Memory B cell (primary cell): ENCODE measurements at places on chromosomes 16 and 17.

DNA sequence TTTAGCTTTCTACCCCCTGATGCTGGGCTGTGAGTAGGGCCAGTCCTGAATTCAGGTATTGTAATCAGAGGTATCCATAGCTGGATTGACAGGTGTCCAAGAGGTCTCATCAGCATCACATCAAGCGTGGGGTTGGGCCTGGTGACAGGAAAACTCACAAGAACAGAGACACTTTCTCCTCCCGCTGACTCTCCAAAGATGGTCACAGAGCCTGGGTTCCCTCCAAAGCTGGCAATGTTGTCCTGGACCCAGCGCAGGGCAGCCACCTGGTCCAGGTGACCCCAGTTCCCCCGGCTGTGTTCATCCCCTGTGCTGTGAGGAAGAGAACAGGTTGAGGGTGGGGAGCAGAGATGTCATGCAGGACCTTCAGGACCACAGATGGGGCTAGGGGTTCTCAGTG, 11.7 kb downstream of the CES1 start:
- DNase-seq, result no peak

GRCh38 chr17:40582328-40582901, 17.1 kb upstream of the CCR7 start:
- DNase-seq, result peak; percentile 41

- no peak for DNase-seq
Measured at GRCh38 chr16:84791088-84791487, 28.7 kb upstream of the CRISPLD2 start.

DNA sequence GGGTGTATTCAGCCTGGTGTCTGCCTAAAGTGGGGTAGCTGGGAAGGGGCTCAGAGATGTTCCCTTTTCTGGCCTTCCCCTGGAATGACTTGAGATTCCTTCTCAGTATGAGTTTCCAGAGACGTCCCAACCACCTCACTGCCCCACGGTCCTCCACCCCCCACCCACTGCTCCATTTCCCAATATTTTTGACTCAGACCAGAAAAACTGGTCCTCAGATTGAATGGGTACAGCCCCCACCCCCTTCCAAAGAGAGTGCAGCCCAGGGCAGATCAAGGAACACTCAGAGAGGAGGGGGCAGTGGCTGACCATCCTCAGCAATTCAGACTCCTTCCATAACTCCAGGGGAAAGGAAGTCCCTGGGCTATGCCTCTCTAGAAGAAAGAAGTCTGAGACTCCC, 3.2 kb downstream of the ACLY start:
- no peak for DNase-seq

GRCh38 chr17:73470316-73470826, 158.6 kb upstream of the CDC42EP4 start:
- no peak for DNase-seq

- DNase-seq, result no peak
Measured at GRCh38 chr16:85601272-85601639, 11.9 kb upstream of the GSE1 start.

DNA sequence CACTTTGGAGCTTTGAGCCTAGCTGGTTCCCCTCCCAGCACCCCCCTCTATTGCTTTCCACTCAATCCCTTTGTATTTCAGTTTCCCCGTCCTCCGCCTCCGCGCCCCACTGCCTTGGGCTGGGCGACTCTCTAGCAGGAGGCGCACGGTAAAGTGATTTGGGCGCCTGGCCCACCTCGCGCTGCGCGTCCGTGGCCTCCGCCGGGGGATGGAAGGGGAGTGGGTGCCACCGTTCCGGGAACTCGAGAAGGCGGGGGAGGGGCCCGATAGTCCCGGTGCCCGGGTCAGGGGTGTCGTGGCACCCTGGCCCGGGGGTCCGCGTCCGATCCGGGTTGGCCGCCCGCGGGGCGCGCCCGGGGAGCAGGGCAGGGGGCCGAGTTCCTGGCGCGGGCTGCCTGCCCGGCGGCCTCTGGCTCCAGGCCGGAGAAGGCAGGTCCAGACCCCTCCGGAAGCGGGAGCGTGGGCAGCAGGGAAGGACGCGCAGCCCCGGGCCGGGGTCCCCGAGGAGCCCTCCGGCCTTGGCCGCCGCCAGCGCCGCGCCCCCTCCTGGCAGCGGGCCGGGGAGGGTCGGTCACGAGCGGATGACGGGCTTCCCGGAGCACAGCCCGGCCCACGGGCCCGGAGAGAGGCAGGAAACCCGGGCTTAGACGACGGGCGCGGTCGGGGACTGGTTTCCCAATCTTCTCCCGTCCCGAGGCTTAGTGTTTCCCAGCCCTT, 15.8 kb downstream of the MEOX1 start:
- no peak for DNase-seq

GRCh38 chr17:36463916-36464764, 22.3 kb upstream of the ZNHIT3 start:
- DNase-seq, result no peak

- DNase-seq, result no peak
Measured at GRCh38 chr17:4362141-4362540, 4.3 kb downstream of the UBE2G1 start.

GRCh38 chr17:36740157-36740556, 138.8 kb downstream of the MRM1 start:
- DNase-seq, result no peak

DNA sequence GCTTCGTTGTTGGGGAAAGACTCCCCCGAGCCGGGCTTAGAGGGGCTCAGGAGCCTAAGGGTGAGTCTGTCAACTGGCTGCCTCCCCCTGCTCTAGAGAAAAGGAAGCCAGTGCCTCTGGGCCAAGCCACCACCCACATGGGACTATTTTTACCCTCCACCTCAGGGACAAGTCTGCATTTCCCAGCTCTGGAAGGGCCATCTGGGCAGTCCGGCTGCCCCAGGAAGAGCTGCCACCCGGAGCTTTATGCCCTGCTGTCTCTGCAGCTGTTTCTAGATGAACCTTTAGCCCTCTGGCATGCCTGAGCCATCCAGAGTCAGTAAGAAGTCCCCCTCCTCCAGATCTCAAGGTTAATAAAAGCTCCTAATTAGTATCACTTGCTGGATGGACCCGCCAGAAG, 5.3 kb upstream of the RPRML start:
- DNase-seq, result no peak

DNA sequence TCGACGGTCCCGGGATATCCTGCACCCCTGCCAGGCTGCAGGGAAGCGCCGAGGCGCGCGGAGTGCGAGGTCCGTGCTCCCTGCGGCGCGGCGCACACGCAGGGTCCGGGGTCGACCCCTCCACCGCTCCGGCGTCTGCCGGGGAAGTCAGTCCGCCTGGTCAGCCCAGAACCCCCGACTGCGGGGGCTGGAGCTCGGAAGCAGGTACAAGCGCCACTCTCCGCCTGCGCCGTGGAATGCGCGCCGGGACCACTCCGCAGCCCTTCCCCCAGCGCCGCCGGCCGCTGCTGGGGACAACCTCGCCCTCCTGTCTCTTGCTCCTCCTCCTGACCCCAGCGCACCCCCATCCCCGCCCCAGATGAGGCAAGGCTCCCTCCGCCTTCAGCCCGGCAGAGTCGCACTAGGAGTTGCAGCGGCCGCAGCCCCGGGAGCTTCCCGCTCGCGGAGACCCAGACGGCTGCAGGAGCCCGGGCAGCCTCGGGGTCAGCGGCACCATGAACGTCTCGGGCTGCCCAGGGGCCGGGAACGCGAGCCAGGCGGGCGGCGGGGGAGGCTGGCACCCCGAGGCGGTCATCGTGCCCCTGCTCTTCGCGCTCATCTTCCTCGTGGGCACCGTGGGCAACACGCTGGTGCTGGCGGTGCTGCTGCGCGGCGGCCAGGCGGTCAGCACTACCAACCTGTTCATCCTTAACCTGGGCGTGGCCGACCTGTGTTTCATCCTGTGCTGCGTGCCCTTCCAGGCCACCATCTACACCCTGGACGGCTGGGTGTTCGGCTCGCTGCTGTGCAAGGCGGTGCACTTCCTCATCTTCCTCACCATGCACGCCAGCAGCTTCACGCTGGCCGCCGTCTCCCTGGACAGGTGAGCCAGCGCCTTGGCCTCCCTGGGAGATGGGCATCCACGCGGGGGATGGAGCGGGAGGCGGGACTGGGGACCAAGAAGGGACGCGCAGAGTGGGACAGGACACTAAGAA, at the start of gene GALR2:
GALR2 (plus strand) TSS at position 392 of the 974 bp plus-strand sequence; CDS start at position 495, 103 bp downstream.
- DNase-seq, result no peak

- no peak for DNase-seq
Measured at GRCh38 chr16:49452578-49452977, 79.0 kb downstream of the C16orf78 start.

- DNase-seq, result no peak
Measured at GRCh38 chr16:24748242-24748641, 18.8 kb downstream of the TNRC6A start.

- no peak for DNase-seq
Measured at GRCh38 chr17:33520426-33521330, 227.6 kb upstream of the ASIC2 start.

DNA sequence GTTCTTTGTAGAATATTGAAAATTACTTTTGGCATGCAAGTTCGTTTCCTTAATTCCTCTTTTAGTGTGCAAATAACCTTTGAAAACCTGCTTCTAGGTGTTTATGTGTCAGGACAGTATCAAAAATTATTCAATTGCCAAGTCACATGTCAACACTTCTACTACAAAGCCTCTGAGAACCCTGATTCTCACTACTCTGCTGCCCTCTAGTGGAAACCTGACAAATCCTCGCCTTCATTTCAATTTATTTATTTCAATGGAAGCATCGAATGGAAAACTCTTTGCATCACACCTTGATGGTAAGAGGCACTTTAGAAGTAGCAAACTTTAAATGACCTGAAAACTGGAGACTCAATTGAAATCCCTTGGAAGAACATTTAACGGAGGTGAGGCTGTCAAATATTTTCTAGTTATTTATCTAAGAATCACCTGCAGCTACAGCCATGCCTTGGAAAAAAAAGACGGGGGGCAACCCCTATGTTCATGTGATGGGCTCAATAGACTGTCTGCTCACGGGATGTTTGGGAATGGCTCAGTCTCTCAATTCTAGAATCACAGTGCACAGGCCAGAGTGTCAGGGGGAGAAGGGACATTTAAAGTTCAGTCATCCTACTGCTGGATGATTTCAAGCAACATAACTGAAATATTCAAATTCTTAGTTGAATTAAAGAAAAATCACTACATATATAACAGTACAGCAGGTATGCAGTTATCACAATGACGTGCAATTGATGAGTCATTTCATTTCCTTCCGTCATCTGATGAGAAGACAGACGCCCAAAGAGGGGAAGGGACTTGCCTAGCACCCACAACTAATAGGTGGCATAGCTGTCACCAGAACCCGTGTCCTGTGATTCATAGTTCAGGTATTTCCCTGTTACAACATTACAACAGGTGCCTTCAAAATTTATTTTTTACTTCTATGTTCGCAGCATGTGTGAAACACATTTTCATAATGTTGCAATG, 563.9 kb downstream of the TOX3 start:
- no peak for DNase-seq

DNA sequence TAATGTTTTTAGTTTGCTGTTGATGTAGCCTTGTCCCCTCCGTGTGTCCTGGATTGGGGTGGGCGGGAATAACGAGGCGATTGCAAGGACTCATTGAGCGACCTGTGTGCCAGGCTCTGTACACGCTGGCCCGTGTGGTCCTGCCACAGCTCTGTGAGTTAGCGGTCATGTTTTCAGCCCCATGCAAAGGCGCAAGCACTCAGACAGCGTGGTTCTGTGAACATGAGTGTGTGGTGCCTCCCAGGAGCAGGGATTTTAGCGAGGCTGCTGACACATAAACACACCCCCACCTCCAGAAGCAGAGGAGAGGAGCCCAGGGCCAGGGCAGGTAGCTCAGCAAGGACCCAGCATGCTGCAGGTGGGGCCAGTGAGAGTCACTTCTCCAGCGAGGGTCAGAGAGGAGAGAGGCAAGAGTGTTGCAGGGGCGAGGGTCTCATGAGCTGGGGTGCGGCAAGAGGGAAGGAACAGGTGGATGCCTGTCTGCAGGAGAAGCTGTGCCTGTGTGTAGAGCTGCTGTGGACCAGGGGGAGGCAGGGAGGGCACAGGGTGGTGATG, 115.3 kb downstream of the OR1D5 start:
- no peak for DNase-seq

DNA sequence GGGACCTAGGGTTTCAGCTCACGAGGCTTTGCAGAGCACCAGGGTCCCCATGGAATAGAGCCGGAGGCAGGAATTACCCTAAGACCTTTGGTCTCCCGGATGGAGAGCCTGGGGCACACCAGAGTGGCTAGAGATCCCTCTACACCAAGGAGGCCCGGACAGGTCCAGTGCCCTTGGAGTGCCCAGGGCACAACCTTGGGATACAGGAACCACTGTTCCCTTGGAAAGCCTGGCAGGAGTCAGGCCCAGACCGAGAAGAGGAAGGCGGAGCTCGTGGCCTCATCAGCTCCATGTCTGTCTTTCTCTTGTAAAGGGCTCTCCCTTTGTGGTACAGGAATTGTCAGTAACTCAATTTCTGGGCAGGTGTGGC, 3.8 kb upstream of the DBNDD1 start:
- no peak for DNase-seq

DNA sequence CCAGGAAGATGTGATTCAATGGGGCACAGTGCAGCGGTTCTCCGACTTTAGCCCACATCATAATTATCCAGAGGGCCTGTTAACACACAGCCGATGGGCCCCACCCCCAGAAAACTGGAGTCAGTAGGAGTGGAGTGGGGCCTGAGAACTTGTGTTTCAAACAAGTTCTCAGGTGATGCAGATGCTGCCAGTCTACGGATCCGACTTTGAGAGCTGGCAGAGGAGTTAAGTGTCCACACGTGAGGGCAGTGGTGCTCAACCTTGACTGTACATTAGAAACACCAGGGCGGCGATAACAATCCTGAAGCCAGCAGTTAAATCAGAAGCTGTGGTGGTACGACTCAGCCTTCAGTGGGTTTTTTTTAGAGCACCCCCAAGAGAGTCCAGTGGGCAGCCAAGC, 75.0 kb downstream of the GPRC5B start:
- no peak for DNase-seq

DNA sequence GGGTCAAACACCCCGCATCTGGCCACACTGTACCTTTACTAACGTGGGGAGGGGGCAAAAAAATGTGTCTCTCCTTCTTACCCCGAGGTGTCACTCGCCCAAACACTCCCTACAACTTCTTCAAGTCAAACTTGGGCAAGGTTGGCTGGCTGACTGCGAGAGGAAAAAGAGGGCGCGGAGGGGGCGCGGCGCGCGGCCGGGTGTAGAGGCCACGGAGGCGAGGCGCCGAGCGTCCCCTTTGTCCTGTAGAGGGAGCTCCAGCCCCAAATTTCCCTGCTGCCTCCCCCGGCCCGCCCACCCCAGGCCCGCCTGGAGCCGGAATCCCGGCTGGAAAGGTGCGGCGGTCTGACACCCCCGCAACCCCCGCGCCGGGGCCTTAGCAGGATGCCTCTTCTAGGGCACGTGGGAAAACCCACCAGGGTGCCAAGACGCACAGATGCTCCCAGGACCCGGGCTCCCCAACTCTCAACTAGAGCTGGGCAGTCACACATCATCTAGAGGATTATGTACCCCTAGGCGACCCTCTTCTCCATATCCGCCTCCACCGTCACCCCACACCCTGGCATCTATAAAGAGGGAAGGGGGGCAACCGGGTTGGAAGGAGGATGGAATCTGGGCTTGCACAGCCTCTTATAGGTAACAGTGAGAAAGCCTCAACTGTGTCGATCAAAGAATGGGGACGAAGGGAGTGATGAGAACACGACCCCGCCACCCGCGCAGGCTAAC, 4.2 kb downstream of the IRX3 start:
- DNase-seq, result no peak
